T-cell (primary cell): ENCODE measurements at places on chromosomes 5 and 9.

DNA sequence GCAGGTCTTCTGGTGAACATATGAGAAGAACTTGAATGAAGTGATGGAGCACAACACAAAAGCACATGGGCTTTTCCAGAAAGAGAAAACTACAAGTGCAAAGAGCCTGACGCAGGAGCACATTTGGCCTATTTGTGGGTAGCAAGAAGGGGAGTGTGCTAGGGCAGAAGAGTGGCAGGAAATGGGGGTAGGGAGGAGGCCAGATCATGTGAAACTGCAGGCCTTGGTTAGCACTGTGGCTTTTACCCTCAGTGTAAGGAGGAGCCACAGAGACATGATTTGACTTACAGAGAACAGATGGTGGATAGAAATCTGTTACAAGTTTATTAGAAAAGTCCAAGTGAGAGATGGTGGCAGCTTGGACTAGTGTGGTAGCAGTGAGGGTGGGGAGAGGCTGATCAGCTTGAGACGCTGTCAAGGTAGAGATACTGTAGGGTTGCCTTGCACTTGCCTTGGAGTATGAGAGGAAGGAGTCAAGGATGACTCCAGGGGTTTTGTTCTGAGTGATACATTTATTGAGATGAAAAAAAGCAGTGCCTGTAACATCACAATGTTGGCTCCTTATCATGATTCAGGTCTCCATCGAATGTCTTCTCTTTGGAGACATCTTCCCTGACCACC, 126.7 kb downstream of the PPP2R2B start:
- DNase-seq, result peak; percentile 76

DNA sequence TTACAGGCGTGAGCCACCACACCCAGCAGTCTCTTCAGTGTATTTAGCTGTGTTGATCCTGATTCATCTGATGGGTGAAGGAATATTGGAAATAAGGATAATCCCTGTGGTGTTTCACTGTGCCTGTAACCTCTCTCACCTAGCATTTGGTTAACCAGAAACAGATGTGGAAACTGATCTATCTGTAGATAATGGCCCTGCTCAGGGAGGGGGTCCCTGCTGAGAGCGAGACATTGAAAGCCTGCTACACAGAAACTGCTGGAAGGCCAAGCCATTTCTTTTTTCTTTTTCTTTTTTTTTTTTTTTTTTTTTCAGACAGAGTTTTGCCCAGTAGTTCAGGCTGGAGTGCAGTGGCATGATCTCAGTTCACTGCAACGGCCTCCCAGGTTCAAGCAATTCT, 28.4 kb downstream of the QRFP start:
- DNase-seq, result no peak

DNA sequence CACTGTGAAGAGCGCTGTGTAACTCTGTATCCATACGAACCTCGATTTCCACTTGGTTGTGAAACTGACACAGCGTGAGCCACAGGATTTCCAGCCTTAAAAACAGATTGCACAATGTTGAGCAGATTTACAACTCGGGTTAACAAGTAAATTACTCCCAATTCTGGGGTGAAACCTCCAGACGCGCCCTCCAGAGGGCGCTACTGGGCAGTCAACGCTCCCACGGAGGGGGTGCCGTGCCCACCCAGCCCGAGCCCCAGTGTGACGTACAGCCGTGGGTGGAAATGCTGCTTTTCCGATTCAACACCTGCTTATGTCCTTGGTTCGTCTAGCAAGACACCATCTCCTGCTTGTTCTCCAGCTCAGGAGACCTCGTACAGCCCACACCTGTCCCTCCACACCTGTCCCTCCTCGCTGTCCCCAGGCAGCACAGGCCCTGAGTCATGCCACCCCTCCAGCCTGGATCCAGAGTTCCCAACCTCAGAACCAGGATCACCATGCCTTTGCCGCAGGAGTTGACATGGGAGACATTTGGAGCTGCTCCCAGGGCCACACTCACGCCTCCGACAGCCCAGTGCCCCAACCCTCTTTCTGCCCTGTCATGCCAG, 34.4 kb upstream of the SLC6A3 start:
- no peak for DNase-seq

- DNase-seq, result no peak
These were observed 176.2 kb downstream of the DENND1A start for GRCh38 chr9:123753669-123754258.

GRCh38 chr5:131381021-131381420, 117.2 kb downstream of the CDC42SE2 start:
- DNase-seq, result no peak

GRCh38 chr5:9358961-9359685, 186.8 kb downstream of the SEMA5A start:
- no peak for DNase-seq

GRCh38 chr9:4839470-4839912, 46.7 kb downstream of the RCL1 start:
- no peak for DNase-seq

DNA sequence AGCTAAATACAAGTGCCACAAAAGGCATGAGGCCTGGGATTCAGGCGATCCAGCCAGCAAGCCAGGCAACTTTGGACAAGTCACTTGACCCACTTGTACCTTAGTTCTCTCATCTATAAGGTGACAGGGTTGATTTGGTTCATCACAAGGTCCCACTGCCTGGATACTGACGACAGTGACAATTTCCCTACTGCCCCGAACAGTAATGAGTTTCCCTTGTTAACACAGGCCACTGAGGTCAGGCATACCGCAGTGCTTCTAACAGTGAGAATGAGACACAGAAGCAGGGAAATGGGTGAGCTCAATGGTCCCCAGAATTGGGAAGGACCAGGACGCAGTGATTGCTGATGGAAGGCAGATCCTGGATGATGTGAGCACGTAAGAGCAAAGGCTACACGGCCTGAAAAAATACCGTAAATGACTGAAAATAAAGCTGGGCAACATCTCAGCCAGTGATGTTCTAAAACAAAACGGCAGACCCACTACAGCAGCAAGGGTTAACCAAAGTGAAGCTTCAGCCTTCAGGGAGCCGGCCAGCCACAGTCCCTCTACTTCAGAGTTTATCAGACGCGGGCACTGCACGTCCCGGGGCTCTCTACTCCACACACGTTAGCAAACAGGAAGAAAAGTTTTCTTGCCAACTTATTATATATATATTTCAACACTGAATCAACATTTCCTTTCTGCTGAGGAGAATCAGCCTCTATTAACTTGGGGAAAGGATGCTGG, 846 bp downstream of the MGAT1 start:
- DNase-seq, result no peak

GRCh38 chr9:19087106-19088000, 15.4 kb downstream of the HAUS6 start:
- DNase-seq, result no peak

DNA sequence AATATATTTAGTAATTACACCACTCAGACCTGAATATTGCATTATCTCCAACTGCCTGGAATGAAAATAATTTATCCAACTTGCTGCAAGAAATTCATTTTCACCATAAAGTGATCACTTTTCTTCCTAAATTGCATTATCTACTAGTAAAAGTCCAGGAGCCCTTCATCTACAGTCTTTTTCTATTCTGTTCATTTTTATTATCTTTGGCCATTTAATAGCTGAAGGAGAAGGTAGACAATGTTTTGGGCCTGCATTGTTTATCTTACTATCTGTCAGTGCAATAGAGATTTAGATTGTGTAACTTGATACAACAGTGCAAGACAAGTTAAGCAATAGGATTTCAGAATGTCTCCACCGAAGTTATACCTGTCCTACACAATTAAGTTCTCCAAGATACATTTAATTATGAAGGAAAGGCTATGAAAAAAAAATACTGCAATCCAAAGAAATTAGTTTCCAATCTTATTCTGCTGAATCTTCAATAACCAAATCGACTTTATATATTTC, 1339.7 kb upstream of the CDH6 start:
- DNase-seq, result no peak

- DNase-seq, result no peak
These were observed 7.0 kb upstream of the MRNIP start for GRCh38 chr5:179865491-179866240.

- no peak for DNase-seq
These were observed 129.4 kb downstream of the FBN2 start for GRCh38 chr5:128408622-128409021.

GRCh38 chr9:109922617-109923470, 142.8 kb downstream of the PALM2AKAP2 start:
- no peak for DNase-seq

GRCh38 chr9:137074657-137075274, 2.6 kb upstream of the UAP1L1 start:
- no peak for DNase-seq

DNA sequence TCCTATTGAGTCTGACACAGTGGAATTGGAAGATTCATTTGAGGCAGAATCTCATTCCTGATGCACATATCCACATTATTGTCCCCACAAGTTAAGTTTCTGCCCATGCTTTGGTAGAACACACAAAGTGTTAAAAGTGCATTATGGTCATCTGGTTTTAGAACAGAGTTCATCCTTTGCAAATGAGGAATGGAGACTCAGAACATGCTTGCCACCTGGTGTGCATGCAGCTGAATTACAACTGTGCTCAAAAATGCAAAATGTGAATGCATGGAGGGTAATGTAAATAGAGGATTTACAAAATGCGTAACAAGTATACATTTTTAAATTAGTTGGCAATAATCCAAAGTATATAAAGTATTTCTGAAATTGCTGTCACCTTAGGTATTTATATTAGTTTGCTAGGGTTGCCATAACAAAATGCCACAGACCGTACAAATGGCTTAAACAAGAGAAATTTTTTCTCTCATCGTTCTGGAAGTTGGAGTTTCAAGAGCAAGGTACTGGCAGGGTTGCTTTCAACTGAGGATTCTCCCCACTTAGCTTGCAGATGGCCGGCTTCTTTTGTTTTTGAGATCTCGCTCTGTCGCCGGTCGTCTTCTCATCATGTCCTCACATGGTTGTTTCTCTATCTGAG, 671.1 kb downstream of the TAF11L14 start:
- DNase-seq, result no peak

DNA sequence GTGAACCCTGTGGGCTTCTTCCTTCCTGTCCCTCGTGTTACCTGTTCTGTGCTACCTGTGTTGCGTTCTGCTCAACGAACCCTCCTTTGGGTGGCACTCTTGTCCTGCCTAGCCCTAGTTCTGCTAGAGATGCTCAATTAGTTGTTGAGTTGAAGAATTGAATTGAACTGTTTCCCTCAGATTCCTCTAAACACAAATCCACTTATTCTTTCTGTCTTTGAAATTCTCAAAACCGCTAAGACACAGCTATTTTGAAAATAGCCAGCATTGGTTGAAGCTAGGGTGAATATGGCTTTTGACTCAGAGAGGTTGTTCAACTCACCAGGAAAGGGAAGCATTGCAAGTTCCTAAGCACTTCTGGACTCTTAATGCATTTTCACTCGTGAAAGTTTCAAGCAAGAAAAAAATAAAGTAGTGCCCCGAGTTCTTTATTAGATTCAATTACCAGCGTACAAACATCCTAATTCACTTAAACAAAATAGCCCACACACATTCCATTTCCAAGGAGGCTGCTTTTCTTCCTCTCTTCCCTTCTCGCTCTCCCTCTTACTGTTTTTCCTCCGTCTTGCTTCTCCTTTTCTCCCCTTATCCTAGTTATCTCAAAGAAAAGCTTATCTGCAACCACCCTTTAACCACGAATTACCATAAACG, 642 bp upstream of the ITGA1 start:
- peak; percentile 49 for DNase-seq

DNA sequence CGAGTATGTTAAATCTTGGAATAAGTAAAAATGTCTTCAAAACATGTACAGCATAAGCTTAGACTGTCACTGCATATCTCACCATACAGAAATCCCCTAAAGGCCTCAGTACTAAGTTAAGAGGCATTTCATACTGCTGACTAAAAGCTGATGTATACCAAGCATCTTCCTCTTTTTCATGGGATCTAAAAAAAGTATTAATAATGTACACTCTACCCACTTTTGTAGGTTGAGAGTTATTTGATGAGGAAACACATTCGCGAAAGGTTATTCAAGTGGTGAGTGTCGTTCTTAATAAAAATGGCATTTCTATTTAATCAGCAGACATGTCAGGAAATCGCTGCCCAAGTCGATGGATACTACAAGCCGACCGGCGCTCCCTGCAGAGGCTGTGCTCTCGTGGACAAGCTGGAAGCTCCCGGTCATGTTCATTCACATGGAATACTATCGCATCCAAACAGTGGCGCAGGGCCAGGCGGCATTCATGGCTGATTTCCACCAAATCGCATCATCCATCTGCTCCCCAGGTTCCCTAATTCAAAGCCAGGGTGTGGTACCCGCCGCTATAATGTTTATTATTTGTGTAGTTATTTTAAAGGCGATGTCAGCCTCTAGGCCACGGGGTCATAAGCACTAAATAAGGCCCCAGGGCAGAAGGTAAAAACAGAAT, 724 bp downstream of the SGTB start:
- DNase-seq, result no peak

DNA sequence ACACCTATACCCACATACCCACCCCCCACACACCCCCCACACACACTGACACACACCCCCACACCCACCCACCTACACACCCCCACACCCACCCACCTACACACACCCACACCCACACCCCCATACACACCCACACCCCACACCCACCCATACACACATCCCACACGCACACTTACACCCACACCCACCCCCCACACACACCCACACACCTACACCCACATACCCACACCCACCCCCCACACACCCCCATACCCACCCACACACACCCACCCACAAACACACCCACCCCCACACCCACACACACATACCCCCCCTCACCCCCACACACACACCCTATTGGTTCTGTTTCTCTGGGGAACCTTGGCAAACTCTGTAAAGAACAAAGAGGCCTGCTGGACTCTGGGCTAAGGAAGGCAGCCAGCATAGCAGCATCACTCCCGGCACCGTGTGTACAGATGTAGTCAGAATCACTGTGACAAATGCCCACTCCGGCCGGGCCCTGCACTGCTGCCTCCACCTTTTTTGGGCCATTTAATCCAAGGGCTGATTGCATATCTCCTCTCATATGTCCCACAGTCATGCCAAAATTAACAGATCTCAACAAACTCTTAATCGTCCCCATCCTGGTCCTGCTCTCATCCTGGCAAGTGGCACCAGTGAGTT, 42.3 kb downstream of the COL23A1 start:
- no peak for DNase-seq

- DNase-seq, result no peak
These were observed at the start of gene CDHR2 for GRCh38 chr5:176548967-176549444. TSS of gene CDHR2 (plus strand) at chr5:176549342. CDS start at chr5:176565353, 16,011 bp downstream.

DNA sequence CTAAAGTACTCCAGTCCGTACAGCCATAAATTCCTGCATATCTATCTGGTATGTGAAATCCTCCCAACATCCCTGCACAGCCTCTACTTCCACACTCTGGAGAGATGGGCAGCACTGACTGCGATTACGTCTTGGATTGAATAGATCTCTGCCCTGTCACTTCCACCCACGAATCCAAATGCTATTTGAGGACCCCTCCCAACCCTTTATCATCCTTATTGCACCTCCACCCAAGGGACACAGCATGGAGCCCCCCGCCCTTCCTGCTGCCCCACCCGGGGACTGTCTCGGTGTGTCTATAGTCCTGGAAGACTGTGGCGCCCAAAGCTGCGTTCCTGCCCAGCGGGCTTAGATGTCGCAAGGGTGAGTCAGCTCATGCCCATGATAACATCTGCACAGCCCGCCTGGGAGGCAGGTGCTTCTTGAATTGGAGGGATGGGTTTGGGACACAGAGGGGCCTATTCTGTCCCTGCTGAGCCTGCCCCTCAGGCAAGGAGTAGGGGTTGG, 105.7 kb upstream of the HAND1 start:
- DNase-seq, result no peak

GRCh38 chr5:142644640-142645361, 41.1 kb downstream of the FGF1 start:
- no peak for DNase-seq
